ENCODE measurements at places on chromosomes 13 and 19.

DNA sequence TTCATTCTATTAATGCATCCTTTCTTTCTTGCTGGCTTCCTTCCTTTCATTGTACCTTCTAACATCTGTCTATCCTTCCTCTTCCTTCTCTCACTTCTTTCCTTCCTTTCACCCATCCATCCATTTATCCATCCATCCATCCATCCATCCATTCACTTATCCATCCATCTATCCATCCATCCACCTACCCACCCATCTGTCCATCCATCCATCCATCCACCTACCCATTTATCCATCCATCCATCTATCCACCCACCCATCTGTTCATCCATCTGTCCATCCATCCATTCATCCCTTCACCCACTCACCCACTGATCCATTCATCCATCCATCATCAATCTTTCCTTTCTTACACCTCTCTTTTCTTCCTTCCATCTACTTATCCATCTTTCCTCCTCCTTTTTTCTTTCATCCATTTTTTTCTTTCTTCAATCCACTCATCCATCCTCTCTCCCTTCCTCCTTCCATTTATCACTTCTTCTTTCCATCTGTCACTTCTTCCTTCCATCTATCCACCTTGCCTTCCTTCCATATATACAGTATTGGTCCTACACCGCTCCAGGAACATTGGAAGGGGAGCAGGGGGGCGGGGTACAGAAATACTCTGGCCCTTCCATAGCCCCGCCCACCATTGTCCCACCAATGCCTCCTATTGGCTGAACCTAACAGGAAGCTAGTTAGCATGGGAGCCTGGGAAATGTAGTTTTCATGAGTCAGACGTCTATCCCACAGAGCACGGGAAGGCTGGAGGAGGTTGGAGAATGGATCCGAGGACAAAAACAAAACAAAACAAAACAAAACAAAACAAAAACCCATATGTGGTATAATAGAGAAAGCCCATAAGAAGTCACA lies 45.9 kb downstream of the MBD3L1 start:
- DNase-seq, result no peak

DNA sequence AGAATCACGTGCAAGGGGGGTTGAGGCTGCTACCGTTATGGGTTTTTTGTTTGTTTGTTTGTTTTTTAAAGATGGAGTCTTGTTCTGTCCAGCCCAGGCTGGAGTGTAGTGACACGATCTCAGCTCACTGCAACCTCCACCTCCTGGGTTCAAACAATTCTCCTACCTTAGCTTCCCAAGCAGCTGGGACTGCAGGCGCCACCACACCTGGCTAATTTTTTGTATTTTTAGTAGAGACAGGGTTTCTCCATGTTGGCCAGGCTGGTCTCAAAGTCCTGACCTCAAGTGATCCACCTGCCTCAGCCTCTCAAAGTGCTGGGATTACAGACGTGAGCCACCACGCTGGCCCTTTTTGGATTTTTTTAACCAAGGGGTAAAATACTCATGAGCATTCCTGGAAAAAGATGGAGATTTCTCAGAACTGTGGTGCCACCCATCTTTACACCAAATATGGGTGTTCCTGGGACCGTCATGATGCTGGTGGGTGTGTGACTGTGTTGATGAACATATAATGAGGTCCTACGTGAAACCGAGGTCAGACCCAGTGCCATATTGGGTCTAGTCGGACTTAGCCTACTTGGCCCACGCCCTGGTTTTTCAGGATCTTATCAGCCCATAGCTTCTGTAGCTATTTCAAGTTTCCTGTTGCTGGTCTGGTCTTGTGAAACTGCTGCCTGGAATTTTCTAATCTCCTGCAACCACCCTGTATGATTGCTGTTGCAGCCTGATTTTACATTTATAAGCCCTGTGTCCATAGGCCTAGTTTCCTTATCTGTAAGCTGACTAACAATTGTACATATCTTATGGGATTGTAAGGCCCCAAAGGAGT lies 6.2 kb downstream of the PPP1R15A start:
- peak; percentile 68 for DNase-seq

- no peak for DNase-seq
Measured at GRCh38 chr19:28208745-28209144, 1004.2 kb downstream of the UQCRFS1 start.

- DNase-seq, result no peak
Measured at GRCh38 chr13:87003265-87003664, 667.9 kb upstream of the SLITRK5 start.

- no peak for DNase-seq
Measured at GRCh38 chr19:49188626-49189200, 31.1 kb downstream of the TRPM4 start.

- no peak for DNase-seq
Measured at GRCh38 chr13:111516712-111517640, 196.5 kb downstream of the TEX29 start.

DNA sequence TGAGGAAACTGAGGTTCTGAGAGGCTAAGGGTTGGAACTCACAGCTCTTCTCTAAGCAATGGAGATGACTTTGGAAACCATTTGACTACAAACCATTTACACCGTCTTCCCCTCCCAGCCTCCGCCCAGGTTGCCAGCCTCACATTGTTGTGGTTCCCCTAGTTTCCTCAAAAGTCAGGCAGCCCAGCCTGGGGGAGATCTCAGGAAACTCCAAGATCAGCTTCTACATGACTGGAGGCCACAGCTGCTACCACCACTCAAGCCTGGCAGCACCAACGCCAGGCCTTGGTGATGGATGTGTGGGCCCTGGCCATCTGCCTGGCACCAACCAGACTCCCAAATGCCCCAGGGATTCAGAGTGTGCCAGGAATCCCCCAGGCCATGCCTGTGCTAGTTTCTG lies 207.9 kb downstream of the TSHZ3 start:
- no peak for DNase-seq

DNA sequence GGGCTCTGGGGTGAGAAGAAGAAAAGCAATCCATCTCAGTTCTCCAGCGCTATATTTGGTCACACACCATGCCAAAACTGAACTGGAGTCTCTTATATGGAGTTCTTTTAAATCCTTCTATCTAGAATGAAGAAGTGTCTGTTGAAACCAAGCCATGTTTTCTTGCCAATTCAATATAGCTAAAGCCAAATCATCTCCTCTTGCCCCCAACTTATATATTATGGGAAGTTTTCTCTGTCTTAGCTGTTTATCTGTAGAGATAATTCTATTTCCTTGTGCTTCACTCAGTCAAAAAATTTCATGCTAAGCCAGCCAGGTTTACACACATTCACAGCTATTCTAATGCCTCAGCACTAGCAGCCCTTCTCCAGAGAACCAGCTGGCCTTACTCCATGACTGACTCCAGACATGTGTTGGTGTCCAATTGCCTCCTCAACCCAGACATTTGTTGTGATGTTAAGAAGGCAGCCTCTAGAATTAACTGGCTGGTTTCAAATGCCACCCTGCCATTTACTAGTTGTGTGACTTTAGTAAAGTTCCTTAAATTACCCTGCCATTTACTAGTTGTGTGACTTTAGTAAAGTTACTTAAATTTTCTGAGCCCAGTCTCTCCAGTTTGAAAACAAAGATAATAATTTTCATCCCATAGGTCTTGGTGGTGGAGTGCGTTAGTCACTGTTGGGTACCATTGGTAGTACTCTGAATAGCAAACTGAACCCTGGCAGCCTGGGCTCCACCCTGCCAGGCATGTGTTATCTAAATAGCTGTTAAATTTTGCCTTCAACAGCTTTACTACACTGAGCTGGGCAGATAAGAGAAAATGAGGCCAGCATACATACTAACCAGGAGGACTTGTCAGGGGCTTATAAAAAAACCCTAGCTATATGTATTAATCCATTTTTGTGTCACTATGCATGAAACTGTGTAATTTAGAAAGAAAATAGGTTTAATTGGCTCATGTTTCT lies 525.1 kb downstream of the LMO7 start:
- no peak for DNase-seq

DNA sequence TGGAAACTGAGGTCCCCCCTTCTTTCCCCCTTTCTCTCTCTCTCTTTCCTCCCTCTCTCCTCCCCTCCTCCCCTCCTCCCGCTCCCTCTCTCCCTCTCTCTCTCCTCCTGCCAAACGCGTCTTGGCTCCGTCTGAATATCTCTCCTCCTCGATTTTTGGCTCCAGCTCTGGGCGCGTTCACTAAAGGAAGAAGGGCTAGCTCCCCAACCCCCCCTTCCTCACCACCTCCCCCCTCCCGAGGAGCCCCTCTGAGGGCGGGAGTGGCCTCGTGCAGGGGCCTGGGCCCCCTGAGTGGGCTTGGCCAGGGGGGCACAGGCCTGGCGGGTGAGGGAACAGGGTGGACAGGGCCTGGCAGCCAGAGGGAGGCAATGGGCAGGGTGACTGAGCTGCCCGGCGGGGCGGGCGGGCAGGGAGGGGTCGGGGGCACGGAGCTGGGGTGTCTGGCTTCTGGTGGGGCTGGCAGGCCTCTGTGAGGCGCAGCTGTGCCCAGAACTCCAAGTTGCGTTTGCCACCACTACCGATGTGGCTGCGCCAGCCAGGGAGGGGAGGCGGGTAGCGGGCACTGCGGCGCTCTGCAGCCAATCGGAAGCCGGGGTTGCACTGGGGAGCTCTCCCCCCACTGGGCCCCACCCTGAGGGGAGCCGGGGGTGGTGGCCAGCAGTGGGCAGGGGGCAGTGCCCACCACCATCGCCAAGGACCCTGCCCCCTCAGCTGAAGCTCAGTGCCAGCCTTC lies 7.1 kb downstream of the NFIX start:
- no peak for DNase-seq

- DNase-seq, result no peak
Measured at GRCh38 chr19:56159009-56159559, 16.7 kb upstream of the GALP start.

GRCh38 chr13:50915565-50915964 lies 6.0 kb downstream of the RNASEH2B start:
- no peak for DNase-seq

DNA sequence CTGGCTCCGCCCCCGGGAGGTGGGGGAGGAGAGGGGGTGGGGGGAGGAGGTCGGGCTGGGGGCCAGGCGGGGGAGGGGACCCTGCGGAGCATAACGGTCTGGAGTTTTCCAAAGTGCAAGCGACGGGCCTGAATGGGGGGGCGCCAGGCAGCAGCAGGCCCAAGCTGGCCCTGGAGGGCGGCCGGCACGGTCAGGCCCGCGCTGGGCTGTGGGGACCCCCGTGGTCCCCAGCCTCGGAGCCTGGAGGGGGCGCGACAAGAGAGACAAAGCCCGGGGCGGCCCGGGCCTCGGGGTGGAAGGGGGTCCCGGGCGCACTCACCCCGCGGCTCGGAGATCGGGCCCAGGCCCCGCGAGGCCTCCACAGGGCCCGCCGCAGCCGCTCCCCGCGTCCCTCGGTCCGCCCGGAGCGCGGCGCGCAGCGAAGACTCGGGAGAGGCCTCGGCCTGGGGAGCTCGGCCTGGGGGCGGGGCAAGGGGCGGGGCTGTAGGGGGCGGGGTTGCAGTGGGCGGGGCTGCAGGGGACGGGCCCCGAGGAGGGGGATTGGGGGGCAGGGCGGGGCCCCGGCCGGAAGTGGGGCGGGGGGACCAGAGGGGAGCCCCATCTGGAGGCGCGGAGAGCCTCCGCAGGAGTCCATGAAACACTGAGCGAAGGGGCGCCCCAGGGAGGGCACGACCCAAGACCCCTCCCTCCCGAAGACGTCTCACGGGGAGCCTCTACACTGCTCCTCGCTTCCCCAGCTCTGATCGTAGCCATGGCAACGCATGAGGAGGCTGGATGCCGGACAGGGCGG lies 47.6 kb downstream of the PTPRS start:
- DNase-seq, result peak; percentile 80

- no peak for DNase-seq
Measured at GRCh38 chr19:34669305-34669704, 7.7 kb downstream of the SCGB2B2 start.

GRCh38 chr19:10517361-10517759 lies at the start of gene S1PR5:
Gene S1PR5 (minus strand): TSS chr19:10517447. CDS start chr19:10515011, 2,436 bp downstream.
- DNase-seq, result no peak

GRCh38 chr13:29782798-29783197 lies 67.6 kb downstream of the UBL3 start:
- no peak for DNase-seq

- DNase-seq, result no peak
Measured at GRCh38 chr19:34963573-34964406, at the start of gene ZNF792. Gene ZNF792 (minus strand): TSS chr19:34964229. CDS start chr19:34963662, 567 bp downstream.

DNA sequence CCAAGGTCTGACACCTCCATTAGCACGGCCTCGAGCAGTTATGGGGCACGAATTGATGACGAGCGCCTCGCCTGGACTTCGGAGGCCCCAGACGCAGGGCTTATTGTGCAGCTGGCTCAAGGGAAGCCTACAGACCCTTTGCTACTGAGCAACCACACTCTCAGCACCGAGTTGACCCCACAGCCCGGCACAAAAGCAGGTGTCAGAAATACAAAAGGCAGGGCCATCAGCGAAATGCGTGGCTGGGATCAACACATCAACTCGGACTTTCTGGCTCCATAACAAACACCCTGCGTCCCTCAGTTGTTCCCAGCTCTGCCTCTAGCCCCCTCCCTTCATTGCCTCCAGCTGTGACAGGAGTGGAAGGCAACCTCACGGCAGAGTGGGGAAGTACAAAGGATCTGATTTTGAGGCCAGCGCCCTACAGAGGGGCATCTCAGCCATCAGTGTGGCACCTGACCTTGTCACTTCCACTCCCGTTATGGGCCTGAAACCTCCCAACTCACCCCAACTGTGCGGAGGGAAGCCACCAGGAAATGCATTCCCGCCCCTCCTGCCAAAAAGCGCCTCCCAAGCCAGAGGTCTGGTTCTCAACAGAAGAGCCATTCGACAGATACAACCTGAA lies 18.0 kb downstream of the PEPD start:
- DNase-seq, result no peak

DNA sequence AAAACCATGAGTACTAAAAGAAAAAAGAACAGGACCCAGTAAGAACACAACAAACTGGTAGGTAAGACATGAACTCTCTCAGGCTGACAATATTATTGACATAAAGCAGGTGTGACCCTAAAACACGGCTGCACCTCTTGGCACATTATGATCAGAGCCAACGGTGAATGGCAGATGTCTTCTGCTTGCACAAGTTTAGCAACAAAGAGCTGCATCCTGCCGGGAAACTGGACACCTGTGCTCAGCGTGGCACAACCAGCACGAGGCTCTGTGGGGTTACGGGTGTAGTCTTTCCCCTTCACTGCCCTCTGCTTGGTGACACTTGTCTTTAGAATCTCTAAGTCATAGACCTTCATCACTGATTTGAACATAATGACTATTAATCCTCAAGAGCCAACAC lies 97.9 kb downstream of the DOCK9 start:
- no peak for DNase-seq

GRCh38 chr13:110702591-110703526 lies 3.1 kb downstream of the CARS2 start:
- DNase-seq, result no peak

DNA sequence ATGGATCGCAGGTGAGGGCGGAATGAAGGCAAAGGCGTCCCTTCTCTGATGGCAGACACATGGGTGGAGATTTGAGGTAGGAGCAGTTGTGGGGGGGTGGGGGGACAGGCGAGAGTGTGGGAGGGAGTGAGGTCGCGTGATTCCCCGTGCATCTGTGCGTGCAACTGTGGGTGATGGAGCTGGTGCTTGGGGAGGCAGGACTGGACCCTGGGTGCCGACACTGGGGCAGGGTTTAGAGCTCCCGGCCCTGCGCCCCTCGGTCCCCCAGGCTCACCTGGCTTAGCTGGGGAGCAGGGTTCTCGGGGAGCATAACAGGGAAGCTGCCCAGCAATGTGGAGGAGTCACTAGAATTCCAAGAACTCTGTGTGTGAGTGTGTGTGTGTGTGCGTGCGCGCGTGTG lies 3.4 kb downstream of the TMPRSS9 start:
- no peak for DNase-seq

GRCh38 chr13:59203855-59204254 lies 959.9 kb downstream of the DIAPH3 start:
- DNase-seq, result no peak

GRCh38 chr19:6809262-6809661 lies 36.8 kb downstream of the VAV1 start:
- DNase-seq, result no peak

GRCh38 chr13:73325723-73326558 lies 267.1 kb downstream of the KLF5 start:
- no peak for DNase-seq

All from ascending aorta (tissue), 2 donors.